ENCODE measurements at places on chromosomes 7 and 10.

DNA sequence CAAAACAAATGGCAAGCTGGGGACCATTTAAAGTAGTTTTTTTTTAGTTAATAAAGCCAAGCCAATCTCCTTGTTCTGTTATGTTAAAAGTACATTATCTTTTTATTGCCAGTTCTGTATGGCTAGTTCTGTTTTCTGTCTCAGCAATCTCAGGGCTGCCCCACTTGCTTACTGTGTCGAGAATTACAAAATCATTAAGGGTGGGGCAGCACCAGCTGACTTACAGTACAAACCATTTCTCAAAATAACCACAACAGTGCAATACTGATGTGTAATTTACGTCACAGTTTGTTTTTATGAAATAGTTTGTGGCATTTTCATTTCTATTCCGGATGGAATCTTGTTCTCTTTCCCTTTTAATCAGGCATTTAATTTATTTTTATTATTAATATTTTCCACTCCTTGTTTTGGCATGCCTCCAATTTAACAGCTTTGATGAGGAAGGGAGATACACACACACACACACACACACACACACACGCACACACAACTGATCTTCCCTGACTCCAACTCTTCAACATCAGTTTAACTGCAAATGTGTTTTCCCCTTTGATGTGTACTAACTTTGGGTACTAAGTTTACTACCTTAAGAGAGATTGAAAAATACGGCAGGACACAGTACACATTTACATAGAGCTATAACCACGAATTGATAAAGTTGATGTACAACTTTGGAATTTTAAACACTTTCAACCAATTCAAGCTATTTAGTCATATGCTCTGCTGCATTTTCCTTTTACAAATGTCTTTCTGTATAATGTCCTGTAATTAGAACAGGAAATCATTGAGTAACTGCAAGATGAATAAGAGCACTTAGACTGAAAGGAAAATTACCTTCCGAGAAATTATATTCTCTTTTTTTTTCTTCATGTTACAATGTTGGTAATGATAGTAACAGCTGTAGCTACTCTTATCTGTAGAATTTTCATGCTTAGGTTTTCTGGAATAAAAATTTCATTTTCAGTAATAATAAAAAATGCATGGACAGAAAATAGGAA is 91.5 kb downstream of the ARID5B start:
- DNase-seq = no peak

GRCh38 chr7:105079348-105079747 is 65.3 kb downstream of the KMT2E start:
- DNase-seq = no peak

DNA sequence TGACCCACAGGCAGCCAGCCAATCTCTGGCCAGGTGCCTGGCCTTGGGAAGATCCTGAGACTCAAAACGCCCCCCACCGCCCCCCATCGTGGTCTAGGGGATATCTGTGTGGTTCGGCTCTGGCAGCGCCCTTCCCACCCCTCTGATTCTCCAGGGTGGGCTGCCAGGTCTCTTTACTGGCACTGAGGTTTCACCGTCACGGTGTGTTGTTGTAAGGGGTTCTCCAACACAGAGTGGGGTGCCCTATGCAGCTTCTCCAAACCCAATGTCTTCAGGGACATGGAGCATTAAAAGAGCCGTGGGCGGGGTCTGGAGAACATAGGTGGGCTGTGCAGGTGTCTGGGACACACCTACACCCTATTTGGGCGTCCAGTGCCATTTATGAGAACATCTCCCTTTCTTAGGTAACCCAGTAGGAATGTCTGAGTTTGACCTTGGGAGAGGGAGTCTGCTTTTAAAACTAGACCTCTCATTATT is 1.5 kb downstream of the MAFK start:
- DNase-seq = no peak

GRCh38 chr7:52831321-52831720 is 204.1 kb upstream of the POM121L12 start:
- DNase-seq = no peak
